H7 (cell line): ENCODE measurements at places on chromosomes 6 and 20.

DNA sequence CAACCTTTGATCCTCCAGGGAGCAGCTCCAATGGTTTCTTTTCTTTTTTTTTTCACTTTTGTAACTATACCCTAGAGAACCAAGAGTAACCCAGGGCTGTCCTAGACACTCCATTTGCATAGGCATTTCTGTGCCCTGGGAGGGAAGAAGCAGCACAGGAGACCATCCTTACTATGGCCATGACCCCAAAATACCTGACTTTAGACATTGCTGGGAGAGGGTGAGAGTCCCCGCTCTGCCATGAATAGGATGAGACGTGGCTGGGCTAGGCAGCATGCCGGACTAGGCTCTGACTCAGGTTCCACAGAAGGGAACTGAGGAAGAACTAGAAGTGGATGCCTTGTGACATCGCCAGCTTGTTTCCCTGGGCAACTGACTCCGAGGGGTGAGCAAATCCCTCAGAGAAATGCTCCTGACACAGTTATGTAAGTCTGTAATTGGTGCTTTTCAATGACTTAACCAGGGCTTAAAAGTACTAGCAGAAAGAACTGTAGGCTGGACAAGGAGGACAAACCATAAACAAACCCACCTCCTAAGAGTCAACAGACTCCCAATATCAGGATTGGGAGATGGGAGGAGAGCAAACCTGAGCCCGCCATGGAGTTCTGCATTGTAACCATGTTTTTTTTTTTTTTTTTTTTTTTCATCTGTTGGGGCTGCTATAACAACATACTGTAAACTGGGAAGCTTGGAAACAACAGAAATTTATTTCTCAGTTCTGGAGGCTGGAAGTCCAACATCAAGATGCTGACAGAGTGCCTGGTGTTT lies 910 bp upstream of the ADTRP start:
- DNase-seq: no peak

DNA sequence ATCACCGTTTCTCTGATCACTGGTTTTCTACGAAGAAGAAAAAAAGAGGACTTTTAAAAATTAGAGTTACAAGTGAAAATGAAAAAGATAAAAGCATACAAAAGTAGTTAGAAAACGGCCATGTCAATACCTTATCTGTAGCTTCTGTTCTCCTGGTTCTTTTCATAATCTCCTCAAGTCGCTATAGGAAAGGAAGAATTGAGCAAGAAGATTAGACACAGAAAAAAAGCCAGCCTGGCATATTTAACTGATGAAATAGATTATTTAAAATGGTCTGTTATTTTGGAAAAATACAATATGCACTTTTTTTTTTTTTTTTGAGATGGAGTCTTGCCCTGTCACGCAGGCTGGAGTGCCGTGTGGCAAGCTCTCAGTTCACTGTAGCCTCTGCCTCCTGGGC lies 70.2 kb upstream of the BCLAF1 start:
- DNase-seq: no peak

- DNase-seq: peak; percentile 59
These were observed 1.1 kb downstream of the SOX4 start for GRCh38 chr6:21594416-21595281.

DNA sequence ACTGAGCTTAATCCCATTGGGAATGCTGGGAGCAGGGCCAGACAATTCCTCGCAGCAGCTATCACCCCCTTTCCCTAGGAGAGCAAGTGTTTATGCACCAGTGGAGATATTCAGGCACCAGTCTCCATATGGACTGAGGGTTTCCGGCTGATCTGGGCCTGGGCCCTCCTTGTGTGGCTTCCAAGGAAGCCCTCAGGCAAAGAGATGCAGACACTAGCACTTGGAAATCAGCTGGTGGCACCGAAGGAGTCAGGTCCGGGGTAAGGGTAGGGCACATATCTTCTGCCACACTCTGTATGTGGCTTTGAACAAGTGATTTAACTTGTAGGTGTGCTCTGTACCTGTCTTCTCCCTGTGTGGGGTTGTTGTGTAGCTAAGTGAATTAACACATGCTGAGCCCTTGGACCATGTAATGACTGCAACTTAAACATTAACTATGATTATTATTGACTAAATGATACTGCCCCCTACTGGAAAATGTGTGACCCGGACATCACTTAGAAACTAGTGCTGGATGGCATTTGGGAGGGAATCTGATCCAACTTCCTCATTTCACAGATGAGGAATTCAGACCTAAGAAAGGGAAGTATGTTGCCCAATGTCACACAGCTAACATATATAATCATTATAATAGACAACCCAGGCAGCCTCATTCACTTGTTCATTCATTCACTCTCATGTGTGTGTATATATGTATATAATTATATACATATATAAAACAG lies 19.3 kb upstream of the WFDC2 start:
- DNase-seq: peak; percentile 43

DNA sequence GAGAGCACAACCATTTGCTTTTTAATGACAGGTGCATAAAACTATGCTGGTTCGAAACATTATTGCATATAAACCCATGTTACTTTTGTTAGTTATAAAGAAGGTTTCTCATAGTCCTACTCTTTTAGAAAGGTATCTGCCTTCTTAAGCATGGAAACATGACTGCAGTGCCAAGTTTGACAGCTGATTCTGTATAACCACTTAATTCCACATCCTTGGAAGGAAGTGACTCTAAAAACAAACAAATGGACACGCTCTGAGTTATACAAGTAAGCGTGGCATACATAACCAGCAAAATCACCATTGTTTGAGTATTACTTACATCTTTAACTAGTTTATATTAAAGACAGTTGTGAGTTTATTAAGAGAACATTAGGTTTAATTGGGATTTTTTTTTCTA lies 125.0 kb upstream of the HDGFL1 start:
- no peak for DNase-seq

GRCh38 chr20:63056236-63057170 lies 49.7 kb upstream of the BHLHE23 start:
- peak; percentile 98 for DNase-seq
